ENCODE measurements at places on chromosomes 6 and 20. TPM values are rescaled to one million over a fixed set of nuclear protein-coding genes. Genes with fewer than 3 reads are reported as not detected.
A peak's percentile ranks its signal among the peaks of the same experiment; 100 is the strongest.

The RCAN2 gene
- 2.8 TPM for total RNA-seq

The PSORS1C2 gene
- total RNA-seq, result 0.07 TPM

The LTB gene
- total RNA-seq, result 0.35 TPM

The DEFB124 gene
- total RNA-seq, result not detected

The TFB1M gene
- total RNA-seq, result 44.4 TPM

DNA sequence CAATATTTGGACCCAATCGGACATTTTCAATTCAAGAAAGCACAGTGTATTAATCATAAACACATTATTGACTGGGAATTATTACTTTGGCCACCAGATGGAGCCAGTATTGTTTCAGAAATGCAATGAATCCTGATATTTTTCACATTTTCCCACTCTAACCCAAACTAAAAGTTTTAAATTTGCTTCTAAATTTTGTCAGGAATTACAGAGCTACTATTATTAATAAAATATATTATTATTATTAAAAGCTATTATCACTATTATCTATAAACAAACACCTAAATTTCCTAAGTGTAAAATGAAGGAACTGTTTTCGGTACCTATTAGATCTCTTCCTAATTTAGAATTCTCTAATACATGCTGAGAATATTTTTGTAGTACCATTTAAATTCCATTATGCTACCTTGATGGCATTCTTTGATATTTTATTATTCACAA, 245.3 kb downstream of the OGFRL1 start:
- peak; percentile 25 for DNase-seq

DNA sequence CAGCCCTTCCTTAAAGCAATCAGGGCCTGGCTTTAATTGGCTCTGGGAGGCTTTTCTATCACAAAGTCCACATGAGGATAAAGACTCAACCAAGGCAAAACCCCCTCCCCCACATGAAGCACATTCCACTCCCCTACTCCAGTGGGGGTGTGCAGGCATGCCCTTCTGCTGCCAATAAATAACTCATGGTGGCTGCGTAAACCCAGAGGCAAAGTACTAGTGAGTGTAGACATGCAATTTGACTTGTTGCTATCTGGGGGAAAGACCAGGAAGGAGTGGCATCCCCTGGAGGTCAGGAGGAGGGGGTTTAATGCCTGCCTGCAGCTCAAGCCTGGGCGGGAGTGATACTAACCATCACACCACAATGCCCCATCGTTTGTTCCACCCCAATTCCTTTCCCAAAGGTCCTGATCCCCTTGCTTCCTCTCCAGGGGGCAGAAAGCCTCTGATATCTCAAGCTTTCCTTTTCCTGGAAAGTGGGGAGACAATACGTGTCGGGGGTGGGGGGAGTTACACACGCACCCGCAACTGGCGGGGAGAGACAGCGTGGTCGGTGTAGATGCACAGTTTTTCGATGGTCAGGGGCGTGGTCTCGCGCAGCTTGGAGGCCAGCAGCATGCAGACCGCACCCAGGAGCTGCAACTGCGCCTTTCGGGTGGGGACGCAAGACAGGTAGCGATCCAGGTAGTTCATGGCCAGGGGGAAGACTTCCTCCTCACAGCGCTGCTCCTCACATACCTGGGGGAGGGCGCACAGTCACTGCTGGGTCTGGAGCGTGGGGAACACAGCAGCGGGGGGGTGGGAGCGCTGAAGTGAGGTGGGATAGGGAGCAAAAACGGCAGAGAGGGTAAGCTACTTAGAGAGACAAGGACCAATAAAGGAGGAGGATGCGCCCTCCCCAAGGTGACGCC, 1.5 kb downstream of the CCND3 start:
- DNase-seq, result peak; percentile 68

GRCh38 chr6:31528821-31529328, at the start of gene MCCD1:
MCCD1 (plus strand) TSS chr6:31528962; CDS start chr6:31529015, 53 bp downstream.
- peak; percentile 57 for DNase-seq

DNA sequence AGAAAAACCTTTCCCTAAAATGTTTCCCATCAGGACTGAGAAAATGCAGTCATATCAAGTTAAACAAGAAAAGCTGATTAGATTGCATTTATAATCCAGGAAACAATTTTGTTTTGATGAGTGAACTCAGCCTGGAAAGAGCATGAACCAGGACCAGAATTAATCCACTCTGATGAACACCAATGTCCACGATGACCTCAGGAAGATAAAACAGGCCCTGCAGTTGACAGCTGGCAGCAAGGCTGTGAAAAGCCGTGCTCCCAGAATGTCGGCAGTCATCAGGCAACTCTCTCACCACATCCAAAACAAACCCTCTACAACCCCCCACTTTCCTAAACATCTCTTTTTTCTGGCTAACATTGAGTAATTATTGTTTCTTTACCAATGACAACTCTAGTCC, 74.0 kb upstream of the PROKR2 start:
- DNase-seq, result no peak

DNA sequence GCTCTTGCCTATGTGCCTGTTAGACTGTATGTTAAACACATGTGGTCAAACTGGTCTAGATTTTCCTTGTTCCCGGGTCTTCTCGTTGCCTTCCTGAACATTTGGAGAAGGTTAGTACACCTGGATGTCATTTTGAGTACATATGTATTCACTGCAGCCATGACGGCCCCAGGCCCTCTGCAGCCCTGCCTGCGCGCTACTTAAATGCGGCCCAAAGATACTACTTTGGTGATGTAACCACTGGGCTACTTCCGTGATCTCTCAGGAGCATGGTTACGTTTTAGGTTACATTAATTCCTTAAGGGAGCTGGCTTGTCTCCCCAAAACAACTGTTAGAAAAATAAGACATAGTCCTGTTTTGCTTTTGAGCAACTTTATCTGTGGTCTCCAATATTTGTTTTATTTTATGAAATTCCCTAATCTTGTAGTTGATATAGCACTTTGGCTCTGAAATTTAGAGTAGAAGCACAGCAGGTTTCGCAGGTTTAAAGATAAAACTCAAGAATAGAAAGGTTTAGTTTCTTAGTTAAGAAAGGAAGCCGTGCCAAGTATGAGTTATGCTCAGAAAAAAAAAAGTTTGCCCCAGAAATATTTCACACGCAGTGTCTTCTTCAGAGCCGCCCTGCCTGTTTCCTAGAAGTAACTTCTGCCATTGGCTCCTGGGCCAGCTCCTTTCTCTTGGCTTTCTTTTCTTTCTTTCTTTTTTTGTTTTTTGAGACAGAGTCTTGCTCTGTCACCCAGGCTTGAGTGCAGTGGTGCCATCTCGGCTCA, 38.1 kb downstream of the TIAM2 start:
- DNase-seq, result no peak

GRCh38 chr20:39036011-39036410, 73.9 kb downstream of the DHX35 start:
- DNase-seq, result no peak

DNA sequence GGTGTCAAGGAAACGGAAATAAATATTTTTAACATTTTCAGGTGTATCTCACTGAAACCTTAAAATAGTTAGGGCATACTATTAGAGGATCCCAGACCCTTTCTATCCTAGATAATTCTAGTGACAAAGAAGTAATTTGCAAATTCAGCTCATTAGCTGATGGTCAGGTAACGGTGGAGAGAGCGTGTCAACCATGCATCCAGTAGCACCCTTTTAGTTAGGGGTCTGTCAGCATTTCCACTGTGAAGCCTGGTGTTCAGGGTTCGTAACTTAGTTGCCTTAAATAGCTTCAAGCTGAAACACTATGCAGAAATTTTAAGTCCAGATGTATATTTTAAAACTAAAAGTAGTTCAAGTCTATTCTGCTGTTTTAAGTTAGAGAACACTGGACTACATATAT, 48.5 kb upstream of the SUPT3H start:
- no peak for DNase-seq

DNA sequence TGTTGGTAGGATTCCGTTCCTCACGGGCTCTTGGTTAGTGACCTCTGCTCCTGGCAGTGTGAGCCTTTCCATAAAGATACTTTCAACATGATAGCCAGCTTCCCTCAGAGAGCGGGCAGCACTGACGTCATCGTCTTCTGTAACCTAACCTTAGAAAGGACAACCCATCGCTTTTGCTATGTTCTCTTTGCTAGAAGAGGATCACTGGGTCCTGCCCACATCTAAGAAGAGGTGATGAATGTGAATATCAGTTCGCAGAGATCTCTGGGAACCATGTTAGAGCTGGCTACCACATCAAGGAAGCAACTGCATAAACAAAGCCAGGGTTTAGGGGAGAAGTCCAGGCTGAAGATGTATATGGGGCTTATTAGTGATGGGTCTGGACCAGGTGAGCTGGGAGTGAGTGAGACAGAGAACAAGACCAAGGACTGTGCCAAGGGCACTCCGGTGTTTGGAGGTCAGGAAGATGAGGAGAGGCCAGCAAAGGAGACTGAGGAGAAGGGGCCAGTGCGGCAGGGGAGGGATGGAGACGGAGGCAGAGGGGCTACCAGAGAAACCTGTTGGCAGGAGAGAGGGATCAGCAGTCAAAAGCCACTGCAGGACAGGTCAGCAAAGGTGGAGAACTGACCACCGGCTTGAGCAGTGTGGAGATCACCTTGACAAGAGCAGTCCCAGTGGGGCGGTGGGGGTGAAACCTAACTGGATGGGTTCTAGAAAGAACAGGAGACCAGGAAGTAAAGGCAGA, 39.7 kb downstream of the PIM1 start:
- DNase-seq, result no peak

All from H7 (cell line).